ENCODE measurements at places on chromosomes 2 and 18. TPM values are rescaled to one million over a fixed set of nuclear protein-coding genes. Genes with fewer than 3 reads are reported as not detected.

- H3K4me1 ChIP-seq: peaks cover 41% of the 10 kb centered on the region
- H3K27ac ChIP-seq: peak overlapping the region; percentile 3
- peaks cover 14% of the 10 kb centered on the region for H3K27me3 ChIP-seq
- peak; percentile 69 for DNase-seq
- H3K36me3 ChIP-seq: no peaks in the 10 kb centered on the region
Measured at GRCh38 chr2:216692636-216693413, 2.5 kb downstream of the IGFBP5 start.

GRCh38 chr2:70985956-70986355, 7.5 kb downstream of the ANKRD53 start:
- DNase-seq: no peak
- no peaks in the 10 kb centered on the region for H3K27me3 ChIP-seq
- H3K4me3 ChIP-seq: no peak overlapping the region
- H3K4me1 ChIP-seq: peaks cover 17% of the 10 kb centered on the region

GRCh38 chr18:70523792-70524182, 234.9 kb downstream of the SOCS6 start:
- no peaks in the 10 kb centered on the region for H3K36me3 ChIP-seq
- H3K27me3 ChIP-seq: no peaks in the 10 kb centered on the region
- DNase-seq: no peak
- no peaks in the 10 kb centered on the region for H3K4me1 ChIP-seq
- H3K4me3 ChIP-seq: no peak overlapping the region

GRCh38 chr2:129800686-129801085, 178.8 kb upstream of the RAB6C start:
- H3K27me3 ChIP-seq: peaks cover 10% of the 10 kb centered on the region
- H3K4me1 ChIP-seq: no peaks in the 10 kb centered on the region
- H3K27ac ChIP-seq: no peak overlapping the region
- H3K4me3 ChIP-seq: no peak overlapping the region

DNA sequence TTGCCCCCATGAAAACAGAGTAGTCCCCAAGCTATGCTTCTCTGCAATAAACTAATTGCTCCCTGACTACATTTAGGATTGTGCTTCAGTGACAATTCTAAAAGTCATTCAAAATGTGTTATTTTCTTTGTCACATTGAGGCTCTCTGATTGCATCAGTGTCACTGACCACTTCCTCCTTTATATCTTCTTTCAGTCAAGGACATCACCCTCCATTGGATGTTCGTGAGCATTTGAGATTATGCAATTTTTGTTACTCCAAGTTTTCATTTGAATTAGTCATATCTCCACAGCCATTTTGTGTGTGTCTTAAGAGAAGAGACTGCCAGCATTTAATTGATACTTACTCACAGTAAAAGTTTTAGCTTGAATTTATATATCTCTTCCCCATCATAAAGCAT, 780.8 kb upstream of the GCFC2 start:
- no peaks in the 10 kb centered on the region for H3K4me1 ChIP-seq
- H3K27me3 ChIP-seq: no peaks in the 10 kb centered on the region
- H3K4me3 ChIP-seq: no peak overlapping the region
- H3K27ac ChIP-seq: no peak overlapping the region

- H3K4me3 ChIP-seq: no peak overlapping the region
- no peak for DNase-seq
- H3K36me3 ChIP-seq: no peaks in the 10 kb centered on the region
Measured at GRCh38 chr2:45233301-45233700, 224.0 kb upstream of the SIX2 start.

GRCh38 chr18:47484068-47484467, 232.6 kb upstream of the SKOR2 start:
- H3K4me3 ChIP-seq: no peak overlapping the region
- no peak for DNase-seq
- H3K27me3 ChIP-seq: no peaks in the 10 kb centered on the region

- H3K27ac ChIP-seq: peak overlapping the region; percentile 91
- H3K4me3 ChIP-seq: peak overlapping the region; percentile 57
- H3K4me1 ChIP-seq: peaks cover 53% of the 10 kb centered on the region
- H3K36me3 ChIP-seq: no peaks in the 10 kb centered on the region
- H3K27me3 ChIP-seq: peaks cover 40% of the 10 kb centered on the region
Measured at GRCh38 chr2:226795281-226796011, 4.2 kb downstream of the IRS1 start.

DNA sequence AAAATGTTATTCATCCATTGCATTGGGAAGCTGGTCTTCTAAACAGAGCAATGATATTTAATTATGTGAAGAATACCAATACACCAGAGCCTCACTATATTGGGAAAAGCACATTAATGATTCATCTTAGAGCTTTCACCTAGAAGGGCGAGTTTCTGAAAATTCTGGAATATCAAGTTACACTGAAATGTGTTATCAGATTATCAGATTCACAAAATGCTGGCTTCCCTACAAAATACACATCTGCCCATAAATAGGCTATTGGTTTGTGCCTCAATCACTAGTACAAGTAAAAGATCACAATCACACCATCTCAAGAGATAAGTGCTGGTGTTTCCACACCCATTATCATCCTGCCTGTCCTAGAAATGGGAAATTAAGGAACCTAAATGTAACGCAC, 200.7 kb downstream of the TMEM163 start:
- no peaks in the 10 kb centered on the region for H3K4me1 ChIP-seq
- no peaks in the 10 kb centered on the region for H3K36me3 ChIP-seq
- H3K27ac ChIP-seq: no peak overlapping the region
- no peak overlapping the region for H3K4me3 ChIP-seq
- no peaks in the 10 kb centered on the region for H3K27me3 ChIP-seq

- no peak for DNase-seq
- no peaks in the 10 kb centered on the region for H3K27me3 ChIP-seq
- H3K4me1 ChIP-seq: no peaks in the 10 kb centered on the region
Measured at GRCh38 chr18:3093624-3094337, 80.8 kb upstream of the LPIN2 start.

GRCh38 chr18:74289137-74289536, 2.6 kb downstream of the CYB5A start:
- H3K27me3 ChIP-seq: no peaks in the 10 kb centered on the region
- H3K36me3 ChIP-seq: no peaks in the 10 kb centered on the region
- H3K27ac ChIP-seq: peak overlapping the region; percentile 78
- peaks cover 76% of the 10 kb centered on the region for H3K4me1 ChIP-seq

DNA sequence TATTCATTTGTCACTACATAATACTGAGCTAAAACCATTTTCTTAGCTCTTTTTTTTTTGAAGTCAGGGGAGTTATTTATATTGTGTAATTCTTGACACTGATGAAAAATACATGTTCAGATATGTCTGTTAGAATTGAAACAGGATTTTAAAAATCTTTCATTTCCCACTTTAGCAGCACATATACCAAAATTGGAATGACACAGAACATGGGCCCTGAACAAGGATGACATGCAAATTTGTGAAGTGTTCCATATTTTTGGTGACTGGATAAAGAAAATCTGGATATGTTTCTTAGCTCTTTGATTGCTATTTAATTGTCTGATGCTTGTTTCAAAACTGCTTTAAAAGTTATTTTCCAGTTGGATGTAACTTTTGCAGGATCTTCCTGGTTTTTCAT, 1963.9 kb upstream of the LRRTM1 start:
- no peaks in the 10 kb centered on the region for H3K27me3 ChIP-seq
- H3K4me3 ChIP-seq: no peak overlapping the region
- no peak overlapping the region for H3K27ac ChIP-seq
- H3K36me3 ChIP-seq: no peaks in the 10 kb centered on the region
- no peaks in the 10 kb centered on the region for H3K4me1 ChIP-seq

Gene MALL
- 288 TPM for total RNA-seq

Gene ANKRD30BL
- total RNA-seq: not detected

Gene CPS1
- total RNA-seq: 4.6 TPM

Gene STEAP3
- 43.8 TPM for total RNA-seq

Gene COL5A2
- total RNA-seq: 324 TPM

All from left lung (tissue), 14 donors.